ENCODE measurements at places on chromosomes 2 and 18.

GRCh38 chr18:76615065-76615733 lies 120.2 kb upstream of the ZNF516 start:
- DNase-seq = no peak

DNA sequence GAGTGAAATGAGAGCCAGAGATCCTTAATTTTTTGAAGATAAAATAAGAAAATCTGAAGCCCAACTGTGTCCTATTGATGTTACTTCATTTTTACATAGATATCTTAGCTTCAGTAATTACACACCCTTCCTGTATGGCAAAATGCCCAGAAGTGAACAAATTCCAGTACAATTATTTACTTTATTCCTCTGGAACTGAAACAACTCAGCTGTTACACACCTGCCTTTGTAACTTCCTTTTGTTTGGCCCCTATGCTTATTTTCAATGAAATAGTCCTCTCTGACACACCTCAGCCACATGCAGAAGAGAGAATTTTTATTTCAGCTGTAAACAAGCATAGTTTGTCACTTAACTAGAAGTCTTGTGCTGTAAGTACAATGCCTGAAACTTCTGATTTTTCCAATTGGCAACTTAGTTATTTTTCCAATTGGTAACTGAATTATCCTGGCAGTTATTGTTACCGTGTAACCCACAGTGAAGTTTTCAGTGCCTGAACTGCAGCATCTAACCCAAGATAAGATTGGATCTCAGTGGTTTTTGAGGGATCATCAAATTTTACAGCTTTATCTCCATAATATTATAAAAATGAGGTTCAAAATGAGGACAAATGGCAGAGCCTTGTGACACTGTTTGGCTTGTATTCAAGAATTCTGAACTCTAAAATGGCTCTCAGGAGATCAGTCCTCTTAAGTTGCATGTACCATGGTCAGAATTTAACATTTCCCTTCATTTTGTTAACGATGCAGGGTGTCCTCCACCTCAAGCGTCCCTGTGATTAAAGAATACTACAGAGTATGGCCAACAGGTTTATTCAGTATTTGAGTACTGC lies 82.6 kb downstream of the PKP4 start:
- peak; percentile 74 for DNase-seq

DNA sequence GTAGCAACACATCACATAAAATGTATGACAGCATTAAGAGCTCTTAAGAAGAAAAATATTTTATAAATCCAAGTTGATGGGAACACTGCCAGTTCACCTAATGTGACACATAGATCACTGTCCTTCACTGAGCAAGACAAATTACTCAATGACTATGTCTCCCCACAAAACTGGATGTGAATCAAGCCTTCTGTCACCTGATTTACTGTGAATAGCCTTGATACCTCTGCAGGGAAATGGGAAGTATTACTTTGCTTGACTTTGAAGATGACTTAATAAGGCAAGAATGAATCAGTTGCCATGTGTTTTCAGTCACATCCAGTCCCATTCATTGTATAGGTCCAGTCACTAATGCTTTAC lies 94.6 kb downstream of the NYAP2 start:
- no peak for DNase-seq

GRCh38 chr2:25378731-25379490 lies 37.2 kb upstream of the DNMT3A start:
- no peak for DNase-seq

DNA sequence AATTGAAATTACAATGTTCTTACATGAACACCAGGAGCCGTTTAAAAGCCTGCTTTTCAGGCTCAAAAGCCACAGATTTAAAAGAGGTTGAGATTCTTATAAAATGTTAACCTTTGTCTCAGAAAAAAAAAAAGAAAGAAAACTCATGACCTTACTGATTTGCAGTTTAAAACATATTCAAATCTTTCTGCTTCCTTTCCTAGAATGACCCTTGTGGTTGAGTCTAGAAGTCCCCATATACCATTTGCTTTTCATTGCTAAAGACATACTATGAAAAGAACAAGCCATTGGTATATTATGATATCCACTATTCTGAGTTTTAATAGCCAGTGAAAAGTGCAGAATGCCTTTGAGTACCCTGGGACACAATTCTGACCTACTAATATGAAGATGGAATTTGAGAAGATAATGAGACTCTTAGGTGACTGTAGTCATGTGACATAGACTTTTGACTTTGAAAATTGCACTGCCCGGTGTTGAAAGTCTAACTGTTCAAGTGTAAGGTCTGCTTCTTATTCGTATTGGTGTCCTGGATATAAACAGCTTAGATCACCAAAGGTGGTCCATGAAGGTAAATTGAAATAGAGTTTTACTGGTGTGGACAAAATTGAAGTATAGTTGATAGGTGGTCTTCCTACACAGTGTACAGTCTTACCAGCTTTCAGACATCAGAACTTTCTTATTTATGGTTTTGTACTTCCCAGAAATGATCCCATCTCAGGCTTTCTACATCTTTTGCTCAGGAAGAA lies 117.0 kb downstream of the DOCK10 start:
- DNase-seq = no peak

GRCh38 chr2:46379213-46380037 lies 82.2 kb downstream of the EPAS1 start:
- no peak for DNase-seq

DNA sequence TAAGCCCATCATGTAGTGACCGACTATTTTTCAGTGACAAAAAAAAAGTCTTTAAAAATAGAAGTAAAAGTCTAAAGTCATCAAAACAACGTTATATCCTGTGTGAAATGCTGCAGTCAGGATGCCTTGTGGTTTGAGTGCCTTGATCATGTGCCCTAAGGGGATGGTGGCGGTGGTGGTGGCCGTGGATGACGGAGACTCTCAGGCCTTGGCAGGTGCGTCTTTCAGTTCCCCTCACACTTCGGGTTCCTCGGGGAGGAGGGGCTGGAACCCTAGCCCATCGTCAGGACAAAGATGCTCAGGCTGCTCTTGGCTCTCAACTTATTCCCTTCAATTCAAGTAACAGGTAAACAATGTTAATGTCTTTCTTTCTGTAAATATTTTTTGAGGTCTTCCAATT lies at the start of gene CD28:
TSS of gene CD28 (plus strand) at position 237 of the 400 bp plus-strand sequence. CDS start at position 295, 58 bp downstream.
- no peak for DNase-seq

DNA sequence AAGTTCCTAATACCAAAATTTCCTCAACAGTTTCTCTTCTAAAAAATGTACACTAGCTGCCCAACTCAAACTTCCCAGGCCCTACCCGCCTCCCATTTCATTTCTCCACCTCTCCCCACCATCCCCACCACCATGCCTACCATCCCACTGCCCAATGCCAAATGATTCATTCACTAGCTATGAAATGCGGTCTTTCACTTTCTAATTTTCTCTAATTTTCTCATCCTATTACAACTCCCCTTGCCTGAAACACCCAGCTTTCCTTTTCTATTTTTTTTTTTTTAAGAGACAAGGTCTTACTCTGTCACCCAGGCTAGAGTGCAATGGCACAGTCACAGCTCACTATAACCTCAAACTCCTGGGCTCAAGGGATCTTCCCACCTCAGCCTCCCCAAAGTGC lies 38.4 kb downstream of the KIDINS220 start:
- no peak for DNase-seq

DNA sequence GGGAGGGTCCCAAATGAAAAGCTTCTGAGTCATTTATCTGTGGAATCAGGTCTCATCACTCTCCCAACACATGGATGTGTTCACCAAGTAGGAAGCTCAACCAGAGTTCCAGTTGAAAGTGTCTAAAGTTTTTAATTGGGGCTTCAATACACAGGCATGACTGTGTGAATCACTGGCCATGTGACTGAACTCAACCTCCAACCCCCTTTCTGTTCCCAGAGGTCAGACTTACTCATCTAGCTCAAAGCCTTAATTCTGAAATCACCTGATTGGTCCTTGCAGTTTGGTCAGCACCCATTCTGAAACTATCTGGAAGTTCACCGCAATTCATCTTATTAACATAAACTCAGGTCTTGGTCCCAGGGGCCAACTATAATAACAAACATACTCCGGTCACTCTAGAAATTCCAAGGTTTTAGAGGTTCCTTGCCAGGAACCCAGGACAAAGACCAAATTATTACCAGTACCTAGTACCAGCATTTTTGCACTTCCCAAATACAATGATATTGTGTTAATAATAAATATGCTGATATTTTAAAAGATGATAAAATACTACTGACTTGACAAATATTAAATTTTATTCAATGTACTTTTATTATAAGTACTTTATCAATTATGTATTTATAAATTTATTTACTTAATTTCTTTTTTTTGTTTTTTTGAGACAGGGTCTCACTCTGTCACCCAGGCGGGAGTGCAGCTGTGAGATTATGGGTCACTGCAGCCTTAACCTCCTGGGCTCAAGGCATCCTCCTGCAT lies 10.7 kb upstream of the RBM45 start:
- DNase-seq = no peak

- no peak for DNase-seq
These were observed 353 bp upstream of the NUP35 start for GRCh38 chr2:183123959-183124221.

- no peak for DNase-seq
These were observed 416.8 kb downstream of the LRATD1 start for GRCh38 chr2:15049096-15049993.

DNA sequence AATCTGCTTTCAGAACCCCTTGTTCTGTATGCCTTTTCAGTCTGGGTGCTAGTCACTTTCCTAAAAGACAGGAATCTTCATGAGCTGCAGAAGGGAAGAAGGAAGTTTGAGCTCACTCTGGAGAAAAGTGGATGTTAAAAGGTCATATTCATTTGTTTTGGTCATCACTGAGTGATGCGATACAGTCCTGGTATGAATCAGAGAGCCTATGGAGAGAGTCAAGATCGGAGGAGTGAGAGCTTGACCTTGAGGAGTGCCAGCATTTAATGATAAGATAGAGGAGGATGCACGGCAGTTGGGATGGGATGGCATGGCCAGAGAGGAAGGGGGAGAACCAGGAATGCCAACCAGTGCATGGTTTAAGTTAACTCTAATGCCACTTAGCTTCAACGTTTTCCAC lies 19.6 kb downstream of the USP39 start:
- no peak for DNase-seq

GRCh38 chr18:26487437-26487836 lies 60.9 kb downstream of the KCTD1 start:
- DNase-seq = no peak

DNA sequence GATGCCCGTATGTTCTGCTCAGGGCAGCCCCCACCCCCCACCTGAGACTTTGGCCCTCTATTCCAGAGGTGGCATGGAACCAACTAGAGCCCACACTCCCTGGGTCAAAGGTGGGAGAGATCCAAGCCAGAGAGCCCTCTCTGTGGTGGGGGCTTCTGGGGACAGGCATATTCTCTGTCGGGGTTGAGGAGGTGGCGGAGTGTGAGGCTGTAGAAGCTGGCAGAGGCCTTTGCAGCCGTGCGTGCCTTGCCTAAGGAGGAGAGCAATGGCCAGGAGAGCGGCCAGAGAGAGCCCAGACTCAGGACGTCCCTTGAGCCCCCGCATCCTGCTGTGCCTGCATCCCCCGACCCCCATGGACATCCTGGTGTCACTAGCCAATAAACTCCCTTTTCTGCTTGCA lies 79.2 kb upstream of the HPCAL1 start:
- no peak for DNase-seq

DNA sequence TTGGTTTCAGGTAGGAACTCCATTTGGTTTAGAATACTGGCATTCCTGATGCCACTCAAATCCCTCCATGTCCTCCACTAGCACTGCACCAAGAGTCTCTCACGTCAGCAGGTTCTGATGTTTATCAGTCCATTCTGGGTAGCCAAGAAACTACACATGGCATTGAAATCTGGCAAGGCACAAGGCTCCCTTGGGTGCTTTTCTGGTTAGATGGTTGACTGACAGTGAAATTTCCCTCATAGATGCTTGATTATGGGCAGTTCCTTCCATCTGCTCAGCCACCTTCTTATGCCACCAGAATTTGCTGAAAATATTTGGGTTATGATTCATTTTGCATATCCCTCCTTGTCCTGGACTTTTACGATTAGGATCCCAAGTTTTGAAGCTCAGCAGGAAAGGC lies 32.6 kb downstream of the EDAR start:
- no peak for DNase-seq

GRCh38 chr2:88416016-88416663 lies 36.4 kb downstream of the FOXI3 start:
- no peak for DNase-seq

GRCh38 chr2:127255721-127256120 lies 35.6 kb upstream of the CYP27C1 start:
- DNase-seq = no peak

GRCh38 chr2:143530758-143531157 lies 401.5 kb downstream of the ARHGAP15 start:
- no peak for DNase-seq

- DNase-seq = no peak
These were observed 3.1 kb downstream of the PKDCC start for GRCh38 chr2:42050703-42051542.

DNA sequence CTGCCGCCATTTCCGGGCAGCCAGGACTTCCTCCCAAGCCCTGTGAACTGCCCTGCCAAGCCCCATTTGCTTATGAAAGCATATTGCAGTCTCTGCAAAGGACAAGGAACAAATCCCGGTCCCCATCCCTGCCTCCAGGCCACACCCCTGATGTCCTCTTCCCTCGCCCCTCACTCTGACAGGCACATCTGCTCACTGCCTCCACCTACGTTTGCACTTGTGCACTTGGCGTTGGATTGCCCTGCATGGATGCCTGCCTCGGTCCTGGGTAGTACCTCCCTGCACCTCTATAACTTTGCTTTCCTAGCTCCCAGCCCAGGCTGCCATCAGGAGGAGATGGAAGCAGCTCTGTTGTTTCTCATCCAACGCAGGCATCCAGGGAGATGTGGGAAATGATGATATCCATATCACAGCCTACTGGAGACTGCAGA lies 19.6 kb upstream of the RPL31 start:
- DNase-seq = no peak

DNA sequence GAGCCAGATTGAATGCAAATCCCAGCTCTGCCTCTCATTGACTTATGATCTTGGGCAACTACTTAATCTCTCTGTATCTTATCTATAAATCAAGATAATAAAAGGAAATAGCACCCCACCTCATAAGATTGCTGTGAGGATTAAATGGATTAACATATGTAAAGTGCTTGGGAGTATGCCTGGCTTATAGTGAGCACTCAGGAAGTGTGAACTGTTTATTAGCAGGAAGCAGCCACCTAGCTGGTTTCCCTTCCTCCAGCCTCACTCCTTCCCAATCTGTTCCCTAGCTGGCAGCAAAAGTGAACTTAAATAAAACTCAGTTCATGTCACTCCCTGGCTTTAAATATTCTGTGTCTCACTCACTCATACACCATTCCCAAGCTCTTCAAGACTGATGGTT lies 526.6 kb upstream of the PKDCC start:
- DNase-seq = no peak

GRCh38 chr2:63866009-63866709 lies 24.5 kb downstream of the UGP2 start:
- DNase-seq = no peak

- no peak for DNase-seq
These were observed 194.0 kb downstream of the LRATD1 start for GRCh38 chr2:14826518-14826917.

DNA sequence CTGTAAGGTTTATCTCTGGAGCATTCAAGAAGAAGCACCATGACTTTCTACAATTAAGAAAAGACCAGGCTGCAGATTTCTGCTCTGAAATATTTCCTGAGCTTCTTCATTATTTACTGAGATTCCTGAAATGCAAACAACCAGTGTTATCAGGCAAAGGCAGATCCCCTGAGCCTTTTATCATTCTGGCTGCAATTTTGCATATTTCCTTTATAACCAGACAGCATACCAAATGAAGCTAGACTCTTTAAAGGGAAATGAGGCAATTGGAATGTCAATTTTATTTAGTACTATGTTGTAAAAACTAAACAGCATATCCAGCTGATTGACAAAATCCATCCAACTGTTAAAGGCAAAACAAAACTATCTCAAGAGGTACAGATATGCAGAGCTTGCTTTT lies 372.5 kb downstream of the RIT2 start:
- no peak for DNase-seq

All from SW 1271 (cell line).